AML-193 (cell line): ENCODE measurements at places on chromosomes 7 and 10.

- DNase-seq: no peak
Observed at GRCh38 chr7:77457779-77458178, 41.6 kb upstream of the GSAP start.

- DNase-seq: no peak
Observed at GRCh38 chr7:151484971-151485707, 34.6 kb downstream of the RHEB start.

DNA sequence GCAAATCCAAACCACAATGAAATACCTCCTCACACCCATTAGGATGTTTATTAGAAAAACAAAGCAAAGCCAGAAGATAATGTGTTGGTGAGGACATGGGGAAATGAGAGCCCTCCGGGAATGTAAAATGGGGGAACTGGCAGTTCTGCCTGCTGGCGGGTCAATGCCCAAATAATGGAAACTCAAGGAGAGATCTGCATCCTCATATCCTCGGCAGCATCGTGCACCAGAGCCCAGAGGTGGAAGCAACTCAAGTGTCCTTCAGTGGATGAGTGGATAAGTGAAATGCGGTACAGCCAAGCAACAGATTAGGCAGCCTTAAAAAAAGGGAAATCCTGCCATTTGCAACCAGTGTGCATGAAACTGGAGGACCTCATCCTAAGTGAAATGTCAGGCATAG is 325.2 kb downstream of the WDR37 start:
- no peak for DNase-seq

DNA sequence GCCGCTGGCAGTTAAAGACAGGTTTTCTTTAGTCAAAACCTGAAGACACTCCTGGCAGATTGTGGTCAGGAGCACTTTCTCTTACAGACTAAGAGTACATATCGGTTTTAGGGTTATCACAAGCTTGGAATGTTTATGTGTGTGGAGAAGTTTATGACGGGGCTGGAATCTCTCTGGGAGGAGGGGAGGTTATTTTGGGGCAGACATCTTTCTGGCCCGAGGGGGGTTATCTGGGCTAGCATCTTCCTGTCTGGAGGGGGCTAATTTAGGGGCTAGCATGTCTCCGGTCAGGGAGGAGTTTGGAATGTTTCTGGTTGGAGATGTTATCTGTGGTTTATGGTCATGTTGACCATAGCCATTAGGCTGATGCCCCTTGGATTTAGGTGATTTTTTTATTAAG is 141.2 kb upstream of the KIF5B start:
- DNase-seq: no peak

GRCh38 chr7:64618785-64619456 is 47.0 kb upstream of the ZNF107 start:
- DNase-seq: peak; percentile 65

DNA sequence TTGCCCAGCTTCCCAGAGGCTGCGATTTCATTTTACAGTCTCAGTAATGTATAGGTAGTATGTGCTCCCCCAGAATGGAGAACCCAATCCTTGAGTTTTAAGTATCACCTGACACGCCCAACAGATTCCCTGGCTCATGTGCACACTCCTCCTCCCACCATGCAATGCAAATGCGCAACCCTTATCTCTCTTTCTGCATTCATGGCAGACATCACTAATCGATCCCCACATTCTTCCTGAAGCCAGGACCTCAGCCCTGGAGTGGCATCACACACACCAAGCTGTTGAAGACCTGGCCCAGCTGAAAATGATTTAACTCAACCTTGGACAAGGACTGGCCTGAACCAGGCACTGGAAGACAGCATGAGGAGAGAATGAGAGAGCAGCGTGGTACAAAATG is 68.4 kb downstream of the ZRANB1 start:
- DNase-seq: no peak

- DNase-seq: no peak
Observed at GRCh38 chr7:145398758-145399157, 562.9 kb upstream of the TPK1 start.

DNA sequence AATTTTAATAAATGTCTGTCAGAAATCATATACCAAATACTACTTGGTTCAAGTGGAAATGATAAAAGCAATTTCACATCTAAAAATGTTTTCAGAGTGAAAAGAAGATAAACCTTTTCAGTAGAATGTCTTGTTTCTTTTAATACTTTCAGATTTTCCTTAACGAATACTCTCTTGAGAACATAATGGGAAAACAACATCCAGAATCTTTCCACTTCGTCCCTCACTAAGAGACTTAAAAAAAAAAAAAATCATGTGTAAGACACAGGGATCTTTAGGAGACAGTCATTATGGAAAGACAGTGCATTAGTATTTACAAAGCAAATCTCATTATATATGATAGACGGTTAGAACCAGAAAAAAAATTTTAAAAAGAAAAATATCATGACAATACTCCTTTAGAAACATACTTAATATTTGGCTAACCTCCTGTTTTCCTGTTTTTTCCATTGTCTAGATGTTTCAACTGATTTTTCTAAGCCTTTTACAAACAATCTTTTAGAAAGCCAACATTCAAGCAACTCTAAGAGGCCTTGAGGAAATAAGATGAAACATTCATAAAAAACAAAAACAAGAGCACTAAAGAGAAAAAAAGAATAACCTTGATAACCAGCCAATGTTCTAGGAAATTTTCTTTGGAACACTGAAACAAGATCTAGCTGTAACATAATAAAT is 339.9 kb upstream of the LRRN3 start:
- no peak for DNase-seq

DNA sequence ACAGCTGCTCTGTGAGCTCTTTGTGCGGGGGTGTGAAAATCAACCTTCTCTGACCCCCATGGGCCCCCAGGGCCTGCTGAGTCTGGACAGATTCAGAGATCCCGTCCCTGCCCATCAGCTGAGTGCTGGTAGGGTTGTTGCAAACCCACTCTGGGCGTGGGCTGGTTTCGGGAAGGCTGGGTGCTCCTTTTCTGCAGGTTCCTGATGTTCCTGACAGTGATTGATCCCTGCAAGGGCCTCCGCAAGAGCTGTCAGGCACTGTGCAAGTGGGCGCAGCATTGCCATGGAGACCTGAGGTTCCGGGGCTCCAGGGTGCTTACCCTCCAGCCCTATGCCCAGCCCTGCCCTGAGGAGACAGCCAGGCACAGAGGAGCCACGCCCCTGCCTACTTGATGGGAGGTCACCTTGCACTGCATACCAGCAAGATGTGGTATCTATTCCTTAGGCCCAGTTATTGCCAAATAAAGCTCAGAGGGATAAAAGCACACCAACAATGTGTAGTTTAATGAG is 44.3 kb upstream of the INPP5A start:
- DNase-seq: no peak
